ENCODE measurements at places on chromosomes 12 and 14.
A peak's percentile ranks its signal among the peaks of the same experiment; 100 is the strongest.

GRCh38 chr12:127678945-127679344, 588.0 kb upstream of the TMEM132C start:
- DNase-seq: no peak

GRCh38 chr12:29781705-29782266, 2.0 kb downstream of the TMTC1 start:
- DNase-seq: no peak

GRCh38 chr12:13117029-13117428, 13.6 kb upstream of the GSG1 start:
- no peak for DNase-seq

DNA sequence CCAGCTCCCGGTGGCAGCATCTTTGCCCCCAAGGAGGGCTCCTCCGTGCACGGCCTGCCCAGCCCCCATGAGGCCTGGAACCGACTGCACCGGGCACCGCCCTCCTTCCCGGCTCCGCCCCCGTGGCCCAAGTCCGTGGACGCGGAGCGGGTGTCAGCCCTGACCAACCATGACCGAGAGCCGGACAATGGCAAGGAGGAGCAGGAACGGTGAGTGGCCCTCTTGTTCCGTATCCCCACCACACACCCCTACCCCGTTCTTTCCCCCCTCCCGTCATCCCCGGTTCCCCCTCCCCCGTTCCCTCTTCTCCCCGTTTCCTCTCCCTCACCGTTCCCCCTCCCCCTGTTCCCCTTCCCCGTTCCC, 28.3 kb downstream of the LRCOL1 start:
- peak; percentile 89 for DNase-seq

DNA sequence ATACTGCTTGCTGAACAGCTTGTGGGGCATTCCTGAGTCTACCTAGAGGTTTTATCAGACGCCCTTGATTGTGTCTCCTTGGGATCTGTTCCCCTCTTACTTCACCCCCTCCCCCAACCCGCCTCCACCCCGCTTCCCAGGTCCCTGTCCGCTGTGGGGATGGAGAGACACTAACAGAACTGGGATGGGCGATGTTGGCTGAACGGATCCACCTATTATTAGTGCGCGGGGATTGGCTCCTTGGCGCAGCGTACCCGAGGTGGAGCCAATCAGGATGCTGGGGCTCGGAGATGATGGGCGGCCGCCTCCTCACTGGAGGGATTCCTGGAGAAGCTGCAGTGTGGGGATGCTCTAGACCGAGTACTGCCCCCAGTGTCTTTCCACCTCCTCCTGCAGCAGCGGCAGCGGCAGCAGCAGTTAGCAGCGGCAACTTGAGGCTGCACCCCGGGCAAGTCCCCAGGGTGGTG, at the start of gene SYT1:
SYT1 (plus strand) TSS at position 372 of the 467 bp plus-strand sequence.
- peak; percentile 72 for DNase-seq

DNA sequence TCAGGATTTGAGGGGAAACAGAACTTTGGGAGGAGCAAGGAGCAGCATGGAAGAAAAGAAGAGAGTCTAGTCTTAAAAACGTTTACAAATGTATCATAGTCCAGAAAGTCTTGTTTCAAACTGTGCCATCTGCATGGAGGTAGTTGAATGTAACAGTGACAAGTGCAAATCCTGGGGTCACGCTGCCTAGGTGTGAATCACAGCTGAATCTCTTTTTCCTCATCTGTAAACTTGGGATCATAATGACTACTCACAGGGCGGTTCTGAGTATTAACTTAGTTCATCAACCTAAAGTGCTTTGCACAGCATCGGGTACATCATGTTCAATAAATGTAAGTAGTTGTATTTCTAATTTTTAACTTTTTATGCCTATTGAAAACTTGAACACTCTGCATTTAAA, 208.5 kb downstream of the CHST11 start:
- no peak for DNase-seq

DNA sequence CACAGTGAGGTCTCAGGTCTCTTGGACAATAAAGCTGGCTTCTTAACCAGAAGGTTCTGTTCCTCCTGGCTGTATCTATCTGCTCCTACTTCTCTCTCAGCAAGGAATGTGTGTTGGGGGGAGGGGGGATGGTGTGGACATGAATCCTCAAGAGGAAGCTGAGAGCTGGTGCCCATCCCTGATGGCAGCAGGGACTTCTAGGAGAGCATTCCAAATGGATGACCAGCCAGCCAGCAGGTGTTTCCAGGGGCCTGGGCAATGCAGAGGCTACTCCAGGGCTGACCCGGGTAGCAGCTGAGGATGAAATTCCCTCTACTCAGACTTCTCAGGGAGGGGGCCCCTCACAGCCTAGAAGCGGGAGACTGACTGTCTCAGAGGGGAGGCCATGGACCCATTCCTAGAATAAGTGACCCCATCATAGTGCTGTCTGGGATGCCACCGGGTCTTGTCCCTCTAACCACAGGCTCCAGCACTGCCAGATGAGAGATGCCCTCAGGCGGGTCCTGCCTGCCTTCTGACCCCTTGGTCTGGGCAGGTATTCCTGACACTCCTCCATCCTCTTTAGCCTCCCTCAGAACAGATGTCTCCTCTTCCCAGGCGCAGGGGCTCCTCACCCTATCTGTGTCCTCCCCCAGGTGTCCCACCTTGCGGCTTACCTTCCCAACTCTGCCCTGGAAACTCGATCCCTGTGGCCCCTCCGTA, 1.2 kb downstream of the RAB15 start:
- DNase-seq: no peak

DNA sequence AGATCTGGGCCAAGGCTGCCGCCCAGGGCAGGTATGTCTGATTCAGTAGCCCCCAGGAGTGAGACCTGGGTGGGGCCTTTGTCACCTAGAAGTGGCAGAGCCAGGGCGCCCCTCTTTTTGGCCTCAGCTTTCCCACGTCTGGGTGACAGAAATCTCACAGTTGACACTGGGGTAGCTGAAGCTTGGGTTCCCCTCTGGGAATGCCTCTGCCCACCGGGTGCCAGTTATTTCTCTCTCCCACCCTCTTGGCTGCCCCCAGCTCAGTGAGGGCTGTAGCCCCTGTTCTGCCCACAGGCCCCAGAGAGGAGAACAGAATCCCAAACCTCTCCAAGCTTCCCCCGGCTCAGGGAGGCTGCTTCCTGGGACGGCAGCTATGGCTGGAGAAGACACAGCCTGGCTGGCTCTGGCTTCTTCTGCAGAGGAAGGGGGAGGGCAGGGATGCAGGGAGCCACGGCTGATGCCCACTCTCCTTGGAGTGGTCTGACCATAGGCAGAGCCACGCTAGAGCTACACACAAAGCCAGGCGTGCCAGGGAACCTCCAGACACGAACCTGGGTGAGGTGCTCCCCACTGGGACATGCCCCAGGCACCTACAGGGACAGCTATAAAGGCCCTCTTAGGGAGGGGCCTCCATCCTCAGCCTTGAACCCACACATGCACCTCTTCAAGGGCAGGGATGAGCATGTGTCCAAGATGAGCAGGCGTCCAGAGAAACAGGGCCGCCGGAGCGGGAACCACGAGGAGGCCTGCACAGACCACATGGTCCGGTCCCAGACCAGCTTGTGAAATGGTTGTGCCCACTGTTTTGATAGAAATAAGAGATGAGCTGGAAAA, 51.7 kb downstream of the BEGAIN start:
- peak; percentile 65 for DNase-seq
